Panc1 (cell line): ENCODE measurements at places on chromosomes 11 and 22. TPM values are rescaled to one million over a fixed set of nuclear protein-coding genes. Genes with fewer than 3 reads are reported as not detected.

The TREH gene
- total RNA-seq = 0.05 TPM

The DRG1 gene
- total RNA-seq = 51.2 TPM

The TRIM49 gene
- total RNA-seq = not detected

The SYT13 gene
- 0.13 TPM for total RNA-seq

The SPINDOC gene
- 59.1 TPM for total RNA-seq
